ENCODE measurements at places on chromosomes 1 and 21.

GRCh38 chr1:58409890-58410289 lies 136.6 kb downstream of the OMA1 start:
- DNase-seq, result no peak

- DNase-seq, result peak; percentile 22
These were observed 1.6 kb downstream of the SYT2 start for GRCh38 chr1:202708456-202709275.

GRCh38 chr1:210681158-210681557 lies 352.5 kb downstream of the HHAT start:
- no peak for DNase-seq

DNA sequence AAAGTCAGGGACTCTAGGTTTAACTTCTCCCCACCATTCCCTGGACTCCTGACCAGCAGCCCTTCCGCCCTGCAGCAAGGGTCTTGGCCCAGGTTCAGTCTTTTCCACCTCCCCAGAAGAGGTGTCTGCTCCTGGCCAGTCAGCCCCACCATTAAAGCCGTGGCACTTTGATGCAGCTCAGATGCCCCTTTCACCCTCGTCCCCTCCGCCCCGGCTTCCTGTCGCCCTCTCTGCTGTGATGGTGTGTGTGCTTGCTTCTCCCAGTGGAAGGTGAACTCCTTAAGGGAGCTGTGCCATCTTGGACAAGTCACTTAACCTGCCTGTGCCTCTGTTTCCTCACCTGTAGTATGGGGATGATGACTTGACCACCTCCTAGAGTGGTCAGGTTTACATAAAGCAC lies 17.8 kb upstream of the TTC4 start:
- DNase-seq, result no peak

- DNase-seq, result no peak
These were observed 42.1 kb upstream of the ABCG1 start for GRCh38 chr21:42176859-42177258.

- DNase-seq, result no peak
These were observed 4.5 kb downstream of the CDKN2C start for GRCh38 chr1:50974618-50974935.

DNA sequence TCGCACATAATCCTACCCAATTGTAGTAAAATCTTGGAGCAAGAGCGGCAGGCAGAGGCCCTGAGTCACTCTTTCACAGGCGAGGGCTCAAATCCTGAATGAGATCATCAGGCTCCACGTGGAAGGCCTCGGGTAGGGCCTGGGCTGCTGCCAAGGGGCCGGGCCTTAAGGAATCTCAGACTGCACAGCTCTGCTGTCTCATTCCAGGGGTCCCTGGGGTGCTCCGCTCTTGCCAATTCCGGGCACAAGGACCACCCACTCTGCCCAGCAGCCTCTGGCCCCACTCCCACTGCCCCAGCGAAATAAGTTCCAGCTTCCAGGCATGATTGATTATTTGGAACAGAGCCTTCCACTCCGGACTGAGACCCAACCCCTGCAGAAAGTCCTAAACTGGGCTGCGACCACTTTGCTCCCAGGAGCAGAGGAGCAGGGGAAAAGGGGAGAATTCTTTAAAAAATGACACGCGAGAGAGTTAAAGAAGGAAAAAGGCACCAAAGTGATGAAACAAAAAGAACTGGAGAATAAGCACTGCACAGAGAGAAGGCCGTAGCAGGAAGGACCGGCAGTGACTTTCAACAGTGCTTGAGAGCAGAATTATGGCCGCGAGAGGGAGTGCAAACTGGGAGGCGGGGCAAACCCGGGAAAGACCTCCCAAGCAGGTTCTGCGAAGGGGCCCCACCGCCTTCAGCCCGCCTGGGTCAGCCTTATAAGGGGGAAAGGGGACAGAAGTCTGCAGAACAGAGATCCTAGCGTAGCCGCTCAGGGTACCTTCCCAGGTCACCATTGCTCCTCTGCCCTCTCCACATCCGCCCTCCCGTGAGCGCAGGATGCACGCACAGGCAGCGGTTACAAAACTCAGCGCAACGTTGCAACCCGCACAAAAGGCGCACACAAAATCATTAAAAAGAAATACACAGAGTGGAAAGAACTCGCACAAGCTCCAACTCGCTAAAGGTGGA lies 2.0 kb downstream of the ADAMTS1 start:
- peak; percentile 25 for DNase-seq

DNA sequence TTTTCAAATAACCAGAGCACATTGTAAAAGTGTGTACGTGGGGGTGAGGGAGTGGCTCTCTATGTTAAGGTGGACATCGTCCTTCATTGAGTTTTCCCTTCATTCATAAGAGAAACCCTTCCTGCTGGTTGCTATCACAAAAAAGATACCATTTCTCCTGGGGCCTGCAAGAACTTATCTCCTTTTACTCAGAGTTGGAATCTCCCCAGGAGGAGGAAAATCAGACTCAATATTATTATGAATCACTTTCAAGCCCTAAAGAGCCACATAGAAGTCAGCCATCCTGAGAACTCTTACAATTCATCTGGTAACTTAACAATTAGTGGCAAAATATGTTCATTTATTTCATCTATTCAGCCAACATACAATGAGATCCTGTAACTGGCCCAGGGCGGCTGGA lies 27.1 kb upstream of the TGFBR3 start:
- no peak for DNase-seq

- no peak for DNase-seq
These were observed 46.7 kb downstream of the LPGAT1 start for GRCh38 chr1:211783897-211784296.

GRCh38 chr1:3594706-3595377 lies 16.5 kb downstream of the MEGF6 start:
- DNase-seq, result no peak

DNA sequence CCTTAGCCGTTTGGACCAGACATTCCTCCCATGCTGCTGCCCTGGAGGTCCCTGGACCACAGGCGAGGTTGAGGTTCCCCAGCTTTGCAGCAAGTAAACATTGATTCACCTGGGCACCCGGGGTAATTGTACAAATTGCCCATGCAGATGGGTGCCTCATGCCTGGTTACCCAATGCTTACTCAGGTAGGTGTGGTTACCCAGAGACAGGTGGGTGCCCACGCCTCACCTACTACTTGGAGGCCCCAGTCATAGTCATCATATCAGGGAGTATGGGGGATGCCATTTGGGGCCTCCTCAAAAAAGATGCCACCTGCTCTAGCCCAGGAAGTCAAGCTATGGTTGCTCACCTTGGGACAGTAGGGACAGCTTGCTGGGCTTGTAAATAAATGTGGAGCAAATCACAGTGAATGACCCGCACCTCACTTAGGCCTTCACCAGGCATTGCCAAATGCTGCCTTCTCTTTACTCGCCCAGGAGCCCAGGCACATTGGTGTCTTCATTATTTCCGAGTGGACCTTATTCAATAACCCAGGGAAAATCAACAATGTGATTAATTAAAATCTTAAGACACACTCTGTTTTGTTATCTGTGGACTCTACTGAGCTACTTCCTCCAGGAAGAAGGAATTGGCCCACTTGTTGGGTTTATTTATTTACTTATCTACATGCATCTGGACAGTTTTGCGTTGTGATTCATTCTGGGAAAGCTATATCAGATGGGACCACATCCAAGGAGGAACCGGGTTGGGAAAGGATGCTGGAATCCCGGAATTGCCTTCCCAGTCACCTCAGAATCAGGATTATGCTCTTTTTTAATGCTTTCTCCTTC lies 35.6 kb upstream of the GRHL3 start:
- peak; percentile 51 for DNase-seq

- DNase-seq, result no peak
These were observed 224.5 kb upstream of the NFIA start for GRCh38 chr1:60857851-60858250.

DNA sequence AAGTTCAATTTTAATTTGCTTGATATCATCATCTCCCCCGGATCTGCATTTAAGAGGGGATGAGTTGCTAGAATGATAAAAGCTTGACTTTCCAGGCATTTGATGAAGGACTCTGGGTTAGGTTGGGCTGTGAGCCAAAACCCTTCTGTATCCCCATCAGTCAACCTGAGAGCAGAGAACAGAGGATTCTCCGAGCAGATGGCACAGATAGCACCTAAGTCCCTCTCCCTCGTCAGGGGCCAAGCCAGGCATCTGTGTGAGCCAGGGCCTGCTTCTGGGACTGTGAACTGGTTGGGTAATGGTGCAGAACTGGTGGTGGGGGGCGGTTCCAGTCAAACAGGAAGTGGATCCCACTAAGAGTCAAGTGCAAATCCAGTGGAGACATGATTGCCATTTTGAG lies 205.8 kb downstream of the TNR start:
- no peak for DNase-seq

DNA sequence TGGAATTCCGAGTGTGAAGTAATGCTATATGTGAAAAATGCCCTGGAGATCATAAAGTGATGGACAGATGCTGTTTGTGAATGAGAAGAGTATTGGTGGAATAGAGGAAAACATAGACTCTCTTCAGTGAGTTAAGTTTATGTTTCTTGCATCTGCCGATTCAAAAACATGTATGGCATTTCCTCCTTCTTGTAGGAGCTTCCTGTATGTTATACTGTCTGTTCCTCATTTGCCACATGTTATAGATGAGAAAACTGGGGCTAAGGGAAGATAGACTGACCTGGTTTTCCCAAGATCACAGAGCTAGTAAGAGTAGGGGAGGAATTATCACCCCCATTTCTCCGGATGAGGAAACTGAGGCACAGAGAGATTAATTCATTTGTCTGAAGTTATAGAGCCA lies 41.1 kb upstream of the IL20 start:
- no peak for DNase-seq

GRCh38 chr21:39153373-39153772 lies 29.9 kb downstream of the PSMG1 start:
- no peak for DNase-seq

GRCh38 chr1:231013391-231014015 lies 26.6 kb downstream of the FAM89A start:
- DNase-seq, result no peak

DNA sequence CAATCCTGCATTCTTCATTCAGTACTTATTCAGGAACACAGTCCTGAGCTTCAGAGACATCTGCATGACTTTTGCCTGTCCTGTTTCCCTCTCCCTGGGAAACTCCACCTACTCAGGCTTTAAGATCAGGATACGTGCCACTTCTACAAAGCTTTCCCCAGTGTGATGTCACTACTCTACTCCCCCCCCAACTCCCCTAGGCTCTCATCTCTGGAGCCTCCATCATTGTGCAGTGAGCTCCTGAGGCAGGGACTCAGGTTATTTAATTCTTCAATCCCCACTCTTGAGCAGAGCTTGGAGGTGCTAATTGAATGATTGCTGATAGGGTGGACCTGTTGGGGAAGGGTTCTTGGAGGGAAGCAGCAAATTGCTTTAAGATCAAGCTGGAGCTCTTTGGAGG lies 1.2 kb downstream of the NT5C1A start:
- no peak for DNase-seq

GRCh38 chr1:53660666-53661065 lies 78.3 kb downstream of the GLIS1 start:
- DNase-seq, result no peak

DNA sequence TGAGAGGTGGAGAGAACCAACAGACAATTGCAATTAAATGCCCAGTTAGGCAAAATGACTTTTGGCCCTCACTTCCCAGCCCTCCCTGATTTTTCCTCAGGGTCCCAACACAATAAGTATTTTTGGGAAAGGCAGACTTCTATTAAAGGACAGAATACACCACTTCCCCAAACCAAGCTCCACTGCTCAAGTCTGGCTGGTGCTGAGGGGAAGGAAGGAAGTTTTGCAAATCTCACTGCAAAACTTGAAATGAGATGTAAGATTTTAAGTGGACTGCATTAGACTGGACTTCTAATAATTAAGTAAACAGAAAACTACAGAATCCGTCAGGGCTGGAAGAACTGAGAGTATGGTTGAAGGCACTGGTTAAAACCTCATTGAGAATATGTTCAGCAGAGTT lies 32.2 kb upstream of the CD1D start:
- peak; percentile 23 for DNase-seq

- peak; percentile 22 for DNase-seq
These were observed 388.8 kb downstream of the NTNG1 start for GRCh38 chr1:107529511-107530149.

DNA sequence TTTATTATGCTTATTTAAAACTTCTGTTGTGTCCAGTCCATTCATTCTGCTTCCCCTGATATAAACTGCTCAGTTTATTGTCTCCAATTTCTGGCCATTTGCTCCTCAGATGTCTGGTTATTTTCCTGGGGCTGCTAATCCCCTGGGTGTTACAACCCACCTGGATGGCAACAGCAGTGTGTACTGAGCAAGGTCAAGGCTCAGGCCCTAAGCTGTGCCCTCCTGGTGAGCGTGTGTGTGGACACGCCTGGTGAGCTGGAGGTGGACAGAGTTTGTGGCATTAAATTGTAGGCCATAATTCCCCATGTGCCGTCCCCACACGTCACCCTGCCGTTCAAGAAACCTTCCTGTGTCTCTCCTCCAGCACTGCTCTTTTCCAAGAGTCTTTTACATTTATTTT lies 18.1 kb upstream of the KIF1B start:
- DNase-seq, result no peak

GRCh38 chr1:61368366-61368765 lies 286.0 kb downstream of the NFIA start:
- no peak for DNase-seq

DNA sequence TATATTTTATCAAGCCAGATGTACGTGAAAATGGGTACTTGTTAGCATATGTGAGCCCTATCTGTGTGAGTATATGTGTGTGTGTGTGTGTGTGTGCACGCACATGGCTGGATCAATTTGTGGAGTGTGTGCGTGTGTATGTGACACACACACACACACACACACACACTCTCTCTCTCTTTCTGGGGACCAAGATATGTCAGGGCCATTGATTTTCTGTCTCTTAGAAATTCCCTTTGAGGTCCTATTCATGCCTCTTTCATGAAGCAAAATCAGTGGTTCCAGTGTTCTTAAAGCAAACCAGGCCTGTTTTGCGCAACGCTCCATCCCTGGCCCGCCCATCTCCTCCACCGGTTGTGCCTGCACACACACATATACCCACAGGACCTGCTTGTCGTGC lies 90.0 kb downstream of the EPHB2 start:
- DNase-seq, result no peak

DNA sequence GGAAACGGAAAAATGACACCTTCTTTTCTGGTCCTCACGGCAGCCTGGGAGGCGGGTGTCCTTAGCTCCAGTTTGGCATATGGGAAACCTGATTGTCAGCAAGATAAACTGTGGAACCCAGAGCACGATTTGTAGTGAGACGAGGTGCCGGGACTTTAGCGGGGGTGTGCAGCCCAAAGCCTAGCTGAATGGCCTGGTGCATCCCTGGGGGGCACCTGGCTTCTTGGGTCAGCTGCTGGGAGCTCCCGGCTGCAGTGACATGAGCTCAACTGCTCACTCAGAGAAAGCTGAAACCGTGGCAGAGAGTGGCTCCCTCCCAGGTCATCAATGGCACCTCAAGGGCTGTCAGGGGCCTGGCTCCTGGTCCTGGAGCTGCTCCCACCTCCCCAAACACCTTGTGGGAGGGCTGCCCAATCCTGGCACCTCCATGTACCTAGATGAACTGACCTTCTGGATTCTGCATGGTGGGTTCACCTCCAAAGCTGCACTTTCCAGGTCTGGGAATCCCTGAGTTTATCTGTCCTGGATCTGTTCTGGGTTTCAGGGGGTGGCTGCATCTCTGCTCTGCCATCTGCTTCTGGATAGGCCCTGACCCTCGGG lies 260.5 kb downstream of the MATN1 start:
- no peak for DNase-seq

All from Peyer's patch (tissue), 4 donors.